ENCODE measurements at places on chromosomes 12 and 14.

- DNase-seq = peak; percentile 89
These were observed 2.8 kb upstream of the RNASE4 start for GRCh38 chr14:20681348-20682126.

GRCh38 chr14:72708708-72709475 is 185.0 kb downstream of the DPF3 start:
- peak; percentile 32 for DNase-seq

GRCh38 chr12:14654416-14654815 is 42.0 kb downstream of the GUCY2C start:
- no peak for DNase-seq

DNA sequence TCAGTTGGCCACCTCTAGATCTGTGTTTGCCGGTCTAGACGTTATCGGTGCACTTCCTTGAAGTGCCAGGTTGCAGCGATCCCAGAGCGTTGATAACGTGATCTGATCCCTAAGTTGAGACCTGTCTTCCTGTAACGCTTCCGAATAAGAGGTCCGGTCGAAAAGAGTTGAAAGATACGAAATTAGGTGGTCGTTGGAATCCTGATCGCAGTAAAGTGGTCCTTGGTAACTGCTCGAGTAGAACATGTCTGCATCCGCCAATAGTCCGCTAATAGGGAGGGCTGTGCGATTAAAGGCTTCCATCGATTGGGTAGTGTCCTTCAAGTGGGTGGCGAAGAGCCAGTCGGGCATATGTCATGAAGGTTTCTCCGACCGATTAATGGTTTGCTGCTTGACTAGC is 2.7 kb downstream of the SRSF5 start:
- DNase-seq = no peak

DNA sequence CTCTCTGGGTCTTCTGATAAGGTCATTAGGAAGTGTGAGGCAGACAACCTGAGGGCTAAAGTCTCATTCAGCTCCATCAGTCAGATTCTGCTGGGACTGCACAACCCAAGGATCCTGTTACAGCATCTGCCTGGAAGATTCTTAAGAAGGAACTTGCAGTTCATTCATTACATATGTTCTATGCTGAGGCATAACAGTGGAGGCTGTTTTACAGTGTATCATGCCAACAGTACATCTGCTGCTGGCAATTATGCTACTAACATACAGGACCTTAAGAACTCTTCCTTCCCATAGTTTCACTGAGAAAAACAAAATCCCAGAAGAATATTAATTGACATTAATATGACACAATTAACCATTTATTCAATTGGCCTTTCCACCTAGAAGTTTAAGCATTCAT is 968.6 kb downstream of the DIO2 start:
- no peak for DNase-seq

DNA sequence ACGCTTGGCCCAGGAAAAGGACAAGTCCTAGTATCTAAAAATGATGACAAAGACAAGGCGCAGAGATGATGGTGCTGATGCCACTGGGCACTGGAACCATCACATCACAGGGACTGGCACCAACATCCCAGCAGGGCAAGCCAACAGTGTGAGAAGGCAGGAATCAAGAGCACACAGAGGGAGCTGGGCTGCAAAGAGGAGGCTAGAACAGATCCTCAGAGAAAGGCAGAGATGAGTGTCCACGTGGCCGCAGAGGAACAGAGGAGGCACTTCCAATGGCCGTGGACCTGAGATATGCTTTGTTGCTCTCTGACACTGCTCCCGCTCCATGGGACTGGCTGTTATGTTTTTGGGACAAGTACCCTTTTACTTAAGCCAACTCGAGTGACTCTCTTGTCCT is 17.9 kb downstream of the FOXN3 start:
- DNase-seq = no peak

- no peak for DNase-seq
These were observed 6.5 kb upstream of the PLXNC1 start for GRCh38 chr12:94141892-94142291.

DNA sequence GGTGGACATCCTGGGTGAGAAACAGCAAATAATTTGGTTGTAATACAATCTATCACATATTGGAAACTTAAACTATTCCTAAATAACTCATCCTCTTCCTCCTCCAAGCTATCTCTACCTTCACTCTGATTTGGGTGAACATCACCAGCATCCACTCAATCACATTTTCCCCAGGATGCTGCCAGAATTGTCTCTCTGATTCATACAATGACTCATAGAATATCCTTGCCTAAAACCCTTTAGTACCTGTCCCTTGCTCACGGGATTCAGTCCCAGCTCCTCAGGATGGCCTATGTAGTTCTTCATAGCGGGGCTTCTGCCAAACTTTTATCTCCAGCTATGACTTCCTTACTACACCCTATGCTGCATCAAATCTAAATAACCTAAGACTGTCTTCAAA is 146.8 kb downstream of the EMP1 start:
- no peak for DNase-seq

DNA sequence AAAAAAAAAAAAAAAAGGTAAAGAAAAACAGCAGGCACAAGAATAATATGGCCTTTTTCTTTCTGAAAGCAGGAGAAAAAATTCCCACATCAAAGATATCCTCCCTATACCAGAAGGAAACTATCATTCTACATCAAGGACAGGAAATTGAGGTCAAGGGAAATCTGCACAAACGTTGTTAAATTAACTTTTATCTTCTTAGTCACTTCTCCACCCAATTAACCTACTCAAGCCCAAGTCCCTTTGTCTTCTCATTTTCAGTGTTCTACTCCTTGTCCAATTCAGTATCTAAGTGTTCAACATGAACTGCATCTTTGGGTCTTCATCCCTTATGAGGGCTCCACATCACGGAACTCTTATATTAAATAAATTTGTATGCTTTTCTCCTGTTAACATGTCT is 15.7 kb downstream of the NDUFA12 start:
- DNase-seq = no peak

GRCh38 chr14:64736271-64737169 is 32.3 kb downstream of the PLEKHG3 start:
- no peak for DNase-seq

DNA sequence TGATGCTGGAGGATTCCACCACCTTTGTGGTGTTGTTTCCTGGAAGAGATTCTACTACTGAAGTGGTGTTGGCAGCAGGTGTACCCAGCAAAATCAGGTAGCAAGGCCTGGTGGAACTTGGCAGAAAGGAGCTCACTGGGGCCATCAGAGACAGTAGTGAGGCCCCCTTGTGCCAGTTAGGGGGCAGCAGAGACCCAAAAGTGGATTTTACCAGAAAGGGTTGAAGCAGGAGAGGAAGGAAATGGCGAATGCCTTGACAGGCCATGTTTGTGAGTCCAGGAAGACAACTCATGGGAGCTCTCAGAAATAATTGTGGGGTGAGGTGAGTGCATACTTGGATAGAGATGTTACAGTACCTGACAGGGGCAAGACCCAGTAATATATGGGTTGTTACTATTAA is 137.7 kb upstream of the FGD4 start:
- DNase-seq = no peak

DNA sequence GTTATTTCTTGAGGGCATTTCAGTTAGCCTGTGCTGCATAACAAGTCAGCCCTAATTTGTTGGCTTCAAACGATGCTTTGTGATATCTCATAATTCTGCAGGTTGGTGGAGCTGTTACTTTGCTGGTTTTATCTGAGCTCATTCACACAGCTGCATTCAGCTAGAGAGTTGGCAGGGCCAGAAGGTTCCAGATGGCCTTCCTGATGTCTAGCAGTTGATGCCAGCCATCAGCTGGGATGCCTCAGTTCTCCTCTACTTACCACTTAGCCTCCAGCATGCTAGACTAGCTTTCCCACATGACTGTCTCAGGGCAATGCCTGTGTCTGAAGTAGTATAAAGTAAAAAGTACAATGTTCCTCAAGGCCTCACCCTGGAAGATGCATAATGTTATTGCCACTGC is 130.6 kb downstream of the SLC35F4 start:
- no peak for DNase-seq

DNA sequence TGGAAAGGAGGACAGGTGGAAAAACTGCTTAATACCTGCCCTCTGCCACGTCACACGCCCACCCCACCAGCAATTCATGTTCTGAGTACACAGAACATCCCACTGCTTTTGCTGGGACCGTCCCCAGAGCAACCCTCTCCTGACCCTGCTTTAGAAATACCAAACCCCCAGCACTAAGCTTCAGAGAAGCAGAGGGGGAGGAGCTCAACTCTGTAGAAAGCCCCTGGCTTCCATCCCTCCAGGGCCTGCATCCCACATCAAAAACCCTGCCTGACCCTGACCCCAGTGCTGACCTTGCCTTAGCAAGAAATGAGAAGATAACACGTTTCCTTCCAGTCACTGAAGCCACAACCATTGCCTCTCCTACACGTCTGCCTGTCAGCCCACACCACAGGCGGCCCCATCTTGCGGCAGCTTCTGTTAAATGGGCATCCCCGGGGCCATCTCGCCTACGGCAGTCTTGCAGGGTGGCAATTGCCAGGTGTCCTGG is 19.7 kb downstream of the VDR start:
- no peak for DNase-seq

DNA sequence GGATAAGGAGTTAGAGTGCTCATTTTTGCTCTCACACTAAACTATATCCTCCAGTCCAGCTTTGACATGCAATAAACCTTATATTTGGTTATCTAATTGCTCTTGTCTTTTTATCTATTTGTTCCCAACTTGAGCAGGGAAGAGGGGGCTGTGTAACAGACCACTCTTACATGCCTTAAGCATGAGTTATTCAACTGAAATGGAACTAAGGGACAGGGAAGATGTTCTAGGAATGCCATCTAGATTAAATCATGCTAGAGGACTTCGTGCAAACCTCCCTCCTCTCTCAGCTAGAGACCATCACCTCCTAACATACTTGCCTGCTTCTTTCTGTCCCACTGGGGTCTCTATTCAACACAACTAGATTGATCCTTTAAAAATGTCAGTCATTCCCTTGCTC is 20.6 kb downstream of the SPX start:
- no peak for DNase-seq

DNA sequence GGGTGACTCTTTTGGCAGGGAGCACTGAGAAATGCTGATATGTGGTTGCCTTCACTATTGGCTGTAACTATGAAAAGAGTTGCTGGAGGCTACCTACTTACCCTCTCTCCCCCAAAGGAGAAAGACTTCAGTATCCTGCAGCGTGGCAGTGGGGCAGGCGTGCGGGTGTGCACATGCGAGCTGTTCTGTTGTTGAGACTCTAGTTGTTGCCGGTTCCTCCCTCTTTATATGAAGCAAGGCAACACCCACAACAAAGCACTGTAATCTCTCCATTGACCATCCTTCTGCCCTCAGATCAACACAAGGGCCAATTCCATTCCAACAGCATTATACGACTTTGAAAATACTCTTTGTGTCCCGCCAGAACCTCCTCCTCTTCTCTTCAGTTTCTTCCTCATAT is 259.4 kb downstream of the CACNA1C start:
- DNase-seq = no peak

- DNase-seq = no peak
These were observed 43.4 kb downstream of the PSMA6 start for GRCh38 chr14:35335388-35336092.

DNA sequence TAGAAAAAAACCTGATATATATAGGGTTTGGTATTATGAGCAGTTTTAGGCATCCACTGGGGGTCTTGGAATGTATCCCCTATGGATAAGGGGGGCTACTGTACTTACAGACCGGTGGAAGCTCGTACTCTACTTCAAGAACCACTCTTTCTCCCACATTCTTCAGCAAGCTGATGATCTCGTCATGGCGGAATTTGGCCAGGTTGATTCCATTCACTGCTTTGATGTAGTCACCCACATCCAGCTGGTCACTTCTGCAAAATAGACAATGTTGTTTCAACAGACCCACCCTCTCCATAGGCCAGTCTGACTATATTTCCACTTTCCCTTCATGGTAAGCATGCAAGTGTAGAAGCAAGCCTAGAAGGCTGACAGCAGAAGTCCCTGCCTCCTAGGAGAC is 139.9 kb downstream of the GRIP1 start:
- DNase-seq = no peak

GRCh38 chr12:65826353-65827171 is 2.3 kb downstream of the HMGA2 start:
- no peak for DNase-seq

DNA sequence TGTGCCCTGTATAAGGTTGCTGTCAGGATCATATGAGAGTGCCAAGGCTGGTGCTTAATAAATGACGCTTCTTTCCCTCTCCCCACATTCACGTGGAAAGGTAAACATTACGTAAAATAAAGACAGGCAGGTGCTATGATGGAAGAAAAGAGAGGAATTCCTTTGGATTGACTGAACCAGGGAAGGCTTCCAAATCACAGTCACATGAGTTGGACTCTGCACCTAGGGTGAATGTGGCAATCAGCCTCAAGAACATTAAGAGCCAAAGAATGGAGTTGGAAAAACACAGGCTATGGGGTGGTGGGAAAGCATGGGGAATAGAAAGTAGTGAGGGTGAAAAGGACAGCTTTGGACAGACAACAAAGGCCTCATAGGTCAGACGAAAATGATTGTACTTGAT is 473.1 kb downstream of the VRK1 start:
- DNase-seq = no peak

GRCh38 chr14:91883753-91884152 is 16.4 kb upstream of the TC2N start:
- DNase-seq = no peak

- DNase-seq = no peak
These were observed 83.2 kb downstream of the RMST start for GRCh38 chr12:97545804-97546203.

GRCh38 chr12:68508576-68508975 is 102.1 kb upstream of the RAP1B start:
- DNase-seq = no peak

GRCh38 chr14:65208548-65208947 is 106.2 kb upstream of the MAX start:
- no peak for DNase-seq

GRCh38 chr14:68979722-68980451 is 785 bp upstream of the ACTN1 start:
- peak; percentile 48 for DNase-seq

DNA sequence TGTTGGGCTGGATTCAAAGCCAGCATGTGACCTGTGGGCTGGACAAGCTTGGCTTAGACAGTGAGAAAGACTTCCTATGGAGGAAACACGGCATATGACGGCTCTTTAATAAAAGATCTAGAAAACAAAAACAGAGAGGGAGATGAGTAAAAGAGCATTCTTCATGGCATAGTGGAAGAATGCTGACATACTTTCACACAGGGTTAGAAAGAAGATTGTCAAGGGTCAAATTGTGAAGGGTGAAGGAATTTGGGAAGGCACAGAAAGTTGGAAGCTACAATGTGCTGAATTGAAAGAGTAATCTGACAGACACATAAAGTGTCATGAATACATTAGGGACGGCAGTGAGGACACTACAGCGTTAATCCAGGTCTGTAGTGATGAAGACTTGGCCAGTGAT is 63.4 kb downstream of the GALNT4 start:
- no peak for DNase-seq

GRCh38 chr14:94113073-94113472 is 2.5 kb downstream of the IFI27 start:
- no peak for DNase-seq

GRCh38 chr12:130484221-130484620 is 146.5 kb downstream of the PIWIL1 start:
- no peak for DNase-seq

GRCh38 chr14:103161054-103161397 is 37.8 kb downstream of the TNFAIP2 start:
- DNase-seq = no peak

Data from neuronal stem cell (in vitro differentiated cells).